ENCODE measurements at places on chromosomes 16 and 17.

DNA sequence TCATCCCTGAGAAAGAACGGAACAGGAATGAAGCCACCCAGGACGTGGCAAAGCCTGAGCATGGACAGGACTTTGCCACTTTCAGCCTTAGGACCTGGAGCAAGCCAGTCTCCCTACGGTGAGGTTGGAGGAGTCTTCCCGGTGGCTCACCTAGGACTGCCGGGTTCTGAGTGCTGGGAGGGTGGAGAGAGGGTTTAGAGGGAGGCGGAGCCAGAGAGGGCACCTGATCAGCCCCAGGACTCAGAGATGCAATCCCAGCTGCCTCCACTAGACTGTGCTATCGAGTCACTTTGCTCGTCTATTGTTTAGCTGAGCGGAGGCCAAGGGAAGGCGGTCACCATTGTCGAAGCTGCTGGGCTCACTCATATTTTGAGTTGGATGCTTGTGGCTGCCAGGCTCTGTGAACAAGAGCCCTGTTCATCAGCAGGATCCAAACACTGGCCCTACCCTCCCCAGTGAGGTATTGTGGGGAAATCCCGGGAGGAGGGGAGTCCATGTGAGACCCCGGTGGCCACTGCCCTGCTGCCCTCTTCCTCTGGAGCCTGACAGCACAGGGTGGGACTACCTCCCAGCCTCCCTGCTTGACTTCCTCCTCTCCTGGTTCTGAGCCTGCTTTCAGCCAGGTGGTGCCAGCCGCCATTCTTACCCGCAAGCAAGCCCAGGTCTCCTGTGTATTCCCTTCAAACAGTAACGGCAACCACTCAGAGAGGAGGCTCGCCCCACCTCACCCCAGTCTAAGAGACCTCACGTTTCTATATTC is 7.0 kb downstream of the KRT14 start:
- peak; percentile 85 for DNase-seq

DNA sequence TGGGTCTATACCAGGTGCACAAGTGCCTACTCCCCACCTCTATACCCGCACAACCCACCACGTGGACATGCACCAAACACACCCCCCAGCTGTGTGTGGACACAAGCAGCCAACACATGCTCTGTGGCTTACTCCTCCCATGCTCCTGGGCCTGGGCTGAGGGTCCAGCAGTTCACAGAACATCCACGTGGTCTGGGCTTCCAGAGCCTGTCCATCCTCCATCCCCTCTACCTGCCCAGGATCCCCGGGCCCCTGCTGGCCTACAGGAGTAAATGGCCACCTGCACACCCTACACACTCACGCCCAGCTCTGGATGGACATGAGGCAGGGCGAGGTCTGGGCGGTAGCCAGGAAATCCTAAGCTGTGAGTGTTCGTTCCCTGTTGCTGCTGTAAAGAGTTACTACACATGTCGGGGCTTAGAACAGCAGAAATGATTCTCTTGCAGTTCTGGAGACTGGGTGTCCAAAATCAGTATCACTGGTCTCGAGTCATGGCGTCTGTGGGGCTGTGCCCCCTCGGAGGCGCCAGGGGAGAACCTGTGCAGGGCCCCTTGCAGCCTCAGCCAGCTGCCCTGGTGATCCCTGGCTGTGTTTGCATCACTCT is 15.0 kb upstream of the RAI1 start:
- peak; percentile 49 for DNase-seq

- DNase-seq: no peak
Measured at GRCh38 chr17:78125138-78125913, 3.2 kb downstream of the TMC6 start.

DNA sequence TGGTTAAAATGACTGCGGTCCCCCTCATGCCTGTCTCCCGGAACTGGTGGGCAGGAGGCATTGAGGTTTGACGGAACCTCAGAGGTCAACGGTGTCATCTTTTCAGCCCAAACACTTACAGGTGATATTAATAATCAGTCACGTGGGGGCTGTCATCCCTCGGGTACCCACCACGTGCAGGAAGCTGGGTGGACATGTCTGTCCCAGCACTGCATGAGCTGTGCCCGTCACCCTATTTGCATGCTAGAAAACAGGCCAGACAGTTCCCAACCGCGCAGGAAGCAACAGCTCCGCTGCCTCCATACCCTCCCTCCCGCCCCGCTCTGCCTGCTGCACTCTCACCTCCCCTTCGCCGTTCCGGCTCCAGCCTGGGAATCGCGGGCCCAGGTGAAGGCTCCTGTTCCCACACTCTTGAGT is 1.4 kb downstream of the SYNGR3 start:
- no peak for DNase-seq

GRCh38 chr16:57025941-57026777 is 36.8 kb downstream of the NLRC5 start:
- DNase-seq: no peak

- peak; percentile 44 for DNase-seq
Measured at GRCh38 chr16:46607529-46607928, 13.7 kb downstream of the SHCBP1 start.

- DNase-seq: no peak
Measured at GRCh38 chr17:73593249-73593965, 50.8 kb downstream of the SDK2 start.

GRCh38 chr17:69815406-69815805 is 259.6 kb upstream of the KCNJ16 start:
- no peak for DNase-seq

DNA sequence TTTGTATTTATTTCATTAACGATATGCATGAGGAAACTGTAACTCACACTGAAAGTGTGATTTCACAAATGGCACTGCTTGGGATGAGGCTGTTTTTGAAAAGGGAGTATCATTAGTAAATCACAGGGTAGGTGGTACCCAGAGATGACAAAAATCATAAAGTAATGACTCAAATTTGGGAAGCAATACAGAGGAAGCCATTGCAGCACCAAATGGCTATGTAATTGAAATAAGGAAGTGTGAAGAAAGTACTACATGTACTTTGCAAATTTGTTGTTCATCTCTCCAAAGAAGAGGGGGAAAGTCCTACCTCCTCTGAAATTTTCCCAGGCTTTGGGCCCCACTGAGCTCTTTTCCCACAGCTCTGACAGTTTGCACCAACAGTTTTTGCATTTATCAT is 12.3 kb upstream of the ABCC12 start:
- no peak for DNase-seq

All from LoVo (cell line).